ENCODE measurements at places on chromosomes 16 and 17. TPM values are rescaled to one million over a fixed set of nuclear protein-coding genes. Genes with fewer than 3 reads are reported as not detected.

Gene HBZ
- polyA plus RNA-seq: 3.7 TPM

DNA sequence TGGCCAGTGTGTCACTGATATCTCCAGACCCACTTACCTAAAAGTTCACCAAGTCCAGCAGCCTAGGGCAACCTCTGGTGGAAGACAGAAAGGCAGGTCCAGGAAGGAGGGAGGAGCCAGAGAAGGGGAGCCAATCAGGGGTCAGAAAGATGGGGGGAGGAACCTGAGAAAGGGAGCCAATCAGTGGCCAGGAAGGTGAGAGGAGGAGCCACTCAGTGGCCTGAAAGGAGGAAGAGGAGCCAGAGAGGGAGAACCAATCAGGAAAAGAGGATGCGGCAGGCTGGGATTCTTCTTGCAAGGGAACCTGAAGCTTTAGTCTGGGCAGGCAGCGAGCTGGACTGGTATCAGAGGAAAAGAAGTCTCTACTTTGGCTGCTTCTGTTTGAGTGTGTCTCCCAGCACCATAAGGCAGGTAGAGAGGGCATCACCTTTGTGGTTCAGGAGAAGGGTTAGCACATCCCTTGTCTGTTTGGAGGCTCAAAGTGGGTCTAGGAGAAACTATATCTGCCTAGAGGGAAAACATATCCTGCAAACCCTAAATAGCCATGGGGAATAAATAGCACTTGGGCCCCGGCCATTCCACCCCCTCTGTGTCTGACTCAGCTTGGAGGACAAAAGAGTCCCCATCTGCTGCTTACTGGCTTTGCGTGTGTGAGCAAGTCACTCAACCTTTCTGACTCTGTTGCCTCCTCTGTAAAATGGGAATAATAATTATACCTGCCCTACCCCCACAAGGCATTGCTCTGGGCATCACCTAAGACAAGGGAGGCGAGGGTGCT is 43.4 kb upstream of the CRHR1 start:
- DNase-seq: peak; percentile 73

GRCh38 chr17:30559656-30560055 is 82.4 kb downstream of the GOSR1 start:
- DNase-seq: no peak

GRCh38 chr16:2181952-2182351 is 14.5 kb downstream of the CASKIN1 start:
- DNase-seq: no peak
